CD4-positive, alpha-beta T cell treated with Interleukin-10 for 1 hour (primary cell): ENCODE measurements at places on chromosomes 11 and 22.

DNA sequence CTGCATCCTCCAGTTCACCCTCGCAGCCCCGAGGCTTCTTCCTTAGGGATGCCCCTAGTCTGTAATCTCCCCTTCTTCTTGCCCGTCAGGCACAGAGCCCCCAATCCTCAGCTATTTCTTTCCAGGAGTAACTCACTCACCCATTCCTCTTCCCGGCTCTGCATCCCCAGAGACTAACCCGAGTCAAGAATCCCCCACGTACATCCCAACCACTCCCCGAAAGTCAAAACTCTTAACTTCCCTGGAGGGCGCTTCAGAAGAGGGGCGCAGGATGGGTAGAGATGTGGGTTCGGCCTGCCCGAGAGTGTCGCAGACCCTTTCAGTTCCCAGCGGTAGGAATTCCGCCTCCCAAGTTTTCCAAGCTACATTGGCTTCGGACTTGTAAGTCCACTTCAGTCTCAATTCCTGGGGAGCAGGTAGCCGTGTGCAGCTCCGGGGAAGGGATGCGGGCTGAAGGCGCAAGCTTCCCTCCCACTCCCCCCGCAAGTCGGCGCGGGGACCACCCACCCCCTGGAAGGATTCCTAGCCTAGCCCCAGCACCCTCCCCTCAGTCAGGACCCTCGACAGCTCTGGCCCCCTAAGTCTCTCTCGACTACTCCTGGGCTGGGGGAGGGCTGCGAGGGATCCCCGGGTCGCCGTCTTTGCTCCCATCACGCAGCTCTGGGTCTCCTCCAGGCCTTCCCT, 871 bp downstream of the BDNF start:
- DNase-seq, result no peak

DNA sequence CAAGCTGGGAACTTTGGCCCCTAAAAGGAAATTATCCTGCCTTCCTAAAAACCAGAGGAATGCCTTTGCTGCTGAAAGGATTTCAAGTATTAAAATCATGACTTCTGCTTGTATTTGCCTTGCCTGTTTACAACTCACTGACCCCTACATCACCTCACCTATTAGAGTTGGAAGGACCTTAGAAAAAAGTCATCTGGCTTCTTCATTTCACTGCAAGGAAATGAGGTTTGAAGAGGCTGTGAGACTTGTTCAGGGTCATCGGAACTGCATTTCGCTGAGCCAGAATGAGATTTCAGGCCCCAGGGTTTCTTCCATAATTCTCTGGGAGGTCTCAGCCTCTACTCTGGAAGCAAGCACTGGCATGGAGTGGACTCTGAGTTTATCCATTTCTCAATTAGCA, 304.1 kb downstream of the BUD13 start:
- DNase-seq, result no peak

DNA sequence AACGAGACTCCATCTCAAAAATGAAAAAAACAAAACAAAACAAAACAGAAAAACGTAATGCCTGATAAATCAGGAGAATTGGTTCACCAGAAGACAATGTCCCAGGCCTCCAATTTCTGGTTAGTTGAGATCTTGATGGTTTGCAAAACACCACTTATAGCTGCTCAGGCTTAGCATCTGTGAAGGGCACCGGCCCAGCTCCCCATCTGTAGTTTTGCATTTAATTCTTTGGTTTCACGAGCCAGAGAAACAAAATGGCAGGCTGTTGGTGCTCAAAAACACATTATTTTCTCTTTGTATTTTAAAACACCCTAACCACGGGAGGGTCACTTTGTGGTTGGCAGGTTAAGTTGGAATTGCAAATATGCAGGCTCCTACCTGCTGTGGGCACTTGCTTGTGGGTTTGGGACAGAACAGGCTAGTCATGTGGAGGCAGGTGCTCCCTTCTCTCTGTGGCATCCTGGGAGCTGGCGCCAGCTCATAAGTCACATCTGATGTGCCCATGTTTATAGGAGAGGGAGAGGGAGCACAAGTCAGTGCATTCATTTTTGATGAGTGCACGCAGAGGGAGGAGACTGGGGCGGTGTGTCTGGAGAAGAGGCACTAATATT, 145.9 kb downstream of the CEP164 start:
- DNase-seq, result no peak

GRCh38 chr22:49323751-49324415, 503.8 kb downstream of the BRD1 start:
- DNase-seq, result no peak

DNA sequence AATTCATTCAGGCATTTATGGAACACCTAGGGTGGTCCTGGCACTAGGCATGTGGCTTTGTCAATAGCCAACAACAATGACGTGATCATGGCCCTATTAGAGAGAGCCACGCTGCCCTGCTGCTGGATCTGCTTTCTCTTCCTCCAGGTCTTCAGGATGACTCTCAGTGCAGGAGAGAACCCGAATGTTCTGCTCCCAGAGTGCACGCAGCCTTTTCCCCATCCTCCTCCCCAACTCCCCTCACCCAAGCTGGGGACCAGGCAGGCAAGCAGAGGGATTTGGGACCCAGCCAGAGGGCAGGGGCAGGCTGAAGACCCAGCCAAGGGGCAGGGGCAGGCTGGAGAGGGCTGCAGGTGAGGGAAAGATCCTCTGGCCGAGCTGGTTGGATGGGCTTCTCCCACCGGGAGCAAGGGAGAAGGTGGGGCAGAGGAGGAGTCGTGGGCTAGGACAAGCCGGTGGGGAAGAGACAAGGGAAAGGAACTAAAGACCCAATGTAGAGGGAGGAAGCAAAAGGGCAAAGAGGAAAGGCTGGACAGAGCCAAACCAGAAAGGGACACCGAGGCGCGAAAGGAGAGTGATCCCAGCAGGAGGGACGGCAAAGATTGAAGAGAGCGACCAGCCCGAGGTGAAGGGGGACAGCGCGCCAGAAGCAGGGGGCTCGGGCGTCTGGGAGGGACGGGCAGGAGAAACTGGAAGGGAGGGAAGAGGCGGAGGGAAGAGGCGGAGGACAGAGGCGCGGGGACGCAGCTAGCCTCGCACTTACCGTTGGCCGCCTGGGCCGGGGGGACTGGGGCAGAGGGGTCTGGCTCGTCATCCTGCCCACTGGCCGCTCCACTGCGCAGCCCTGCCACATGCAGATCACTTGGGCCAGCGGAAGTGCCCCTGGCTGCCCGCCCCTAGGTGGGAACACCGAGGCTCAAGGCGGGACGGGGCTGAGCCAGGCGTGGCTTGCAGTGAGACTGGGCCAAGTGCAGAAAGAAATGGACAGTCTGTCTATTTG, at the start of gene KCTD14:
TSS of gene KCTD14 (minus strand) at position 880 of the 1,000 bp plus-strand sequence. CDS start at position 853, 27 bp downstream.
- DNase-seq, result no peak

GRCh38 chr11:1140642-1141490, 16.9 kb upstream of the MUC5AC start:
- no peak for DNase-seq

- DNase-seq, result no peak
These were observed at the start of gene MPPED2 for GRCh38 chr11:30586251-30587144. TSS of gene MPPED2 (minus strand) at chr11:30586353. CDS start at chr11:30580373, 5,980 bp downstream.

- no peak for DNase-seq
These were observed 86.0 kb upstream of the CADM1 start for GRCh38 chr11:115590254-115590653.

DNA sequence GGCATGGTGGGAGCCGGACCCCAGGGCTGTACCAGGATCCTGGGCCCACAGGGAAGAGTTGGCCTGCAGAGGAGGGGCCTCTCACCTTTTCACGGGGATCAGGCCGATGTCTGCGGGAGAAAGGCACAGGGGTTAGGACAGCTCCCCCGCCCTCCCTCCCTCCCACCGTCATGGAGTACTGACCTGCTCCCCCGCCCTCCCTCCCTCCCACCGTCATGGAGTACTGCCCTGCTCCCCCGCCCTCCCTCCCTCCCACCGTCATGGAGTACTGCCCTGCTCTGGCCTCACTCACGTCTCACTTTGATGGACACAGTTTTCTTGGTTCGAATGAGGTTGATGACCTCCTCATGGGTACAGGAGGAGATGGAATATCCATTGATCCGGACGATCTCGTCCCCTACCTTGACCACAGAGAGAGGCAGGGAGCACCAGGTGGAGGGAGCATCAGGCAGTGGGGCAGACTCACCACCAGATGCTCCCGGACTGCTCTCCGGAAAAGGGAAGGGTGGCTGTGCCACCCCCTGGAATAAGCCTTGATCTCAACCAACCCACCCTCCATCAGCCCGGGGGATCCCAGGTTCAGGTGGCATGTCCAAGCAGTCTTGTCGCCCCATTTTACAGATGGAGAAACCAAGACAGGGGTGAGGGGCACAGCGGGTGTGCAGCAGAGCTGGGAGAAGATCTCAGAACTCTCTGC, 17.1 kb downstream of the USH1C start:
- DNase-seq, result no peak
